Large intestine (tissue), 12 donors: ENCODE measurements at places on chromosomes 12 and 14. TPM values are rescaled to one million over a fixed set of nuclear protein-coding genes. Genes with fewer than 3 reads are reported as not detected.

The CELA1 gene
- not detected for polyA plus RNA-seq

The HNF1A gene
- 55.5 TPM for polyA plus RNA-seq

The TMTC2 gene
- 12.1 TPM for polyA plus RNA-seq

The RNASE4 gene
- 37.1 TPM for polyA plus RNA-seq

The CLEC14A gene
- polyA plus RNA-seq: 5.9 TPM

The CFAP54 gene
- polyA plus RNA-seq: 0.46 TPM

The FSCB gene
- polyA plus RNA-seq: not detected

The SERPINA1 gene
- 1,712 TPM for polyA plus RNA-seq

The LYZ gene
- polyA plus RNA-seq: 128 TPM

The GPR65 gene
- 1.2 TPM for polyA plus RNA-seq

GRCh38 chr14:23068789-23069412 lies 11.6 kb upstream of the CDH24 start:
- DNase-seq: peak; percentile 86
- no peak overlapping the region for H3K27ac ChIP-seq
- H3K4me1 ChIP-seq: peaks cover 30% of the 10 kb centered on the region
- H3K4me3 ChIP-seq: no peak overlapping the region
- H3K36me3 ChIP-seq: peaks cover 71% of the 10 kb centered on the region
- H3K27me3 ChIP-seq: no peaks in the 10 kb centered on the region

GRCh38 chr14:76337635-76338545 lies 38.0 kb upstream of the ESRRB start:
- H3K27me3 ChIP-seq: peaks cover 39% of the 10 kb centered on the region
- H3K4me1 ChIP-seq: no peaks in the 10 kb centered on the region
- H3K27ac ChIP-seq: no peak overlapping the region
- no peaks in the 10 kb centered on the region for H3K36me3 ChIP-seq
- H3K4me3 ChIP-seq: no peak overlapping the region

DNA sequence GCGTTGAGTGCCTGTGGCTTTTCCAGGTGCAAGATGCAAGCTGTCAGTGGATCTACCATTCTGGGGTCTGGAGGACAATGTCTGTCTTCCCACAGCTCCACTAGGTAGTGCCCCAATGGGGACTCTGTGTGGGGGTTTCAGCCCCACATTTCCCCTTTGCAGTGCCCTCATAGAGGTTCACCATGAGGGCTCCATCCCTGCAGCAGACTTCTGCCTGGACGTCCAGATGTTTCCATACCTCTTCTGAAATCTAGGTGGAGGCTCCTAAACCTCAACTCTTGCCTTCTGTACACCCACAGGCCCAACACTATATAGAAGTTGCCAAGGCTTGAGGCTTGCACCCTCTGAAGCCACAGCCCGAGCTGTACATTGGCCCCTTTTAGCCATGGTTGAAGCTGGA lies 52.9 kb downstream of the PRKCH start:
- no peaks in the 10 kb centered on the region for H3K36me3 ChIP-seq
- DNase-seq: no peak
- no peaks in the 10 kb centered on the region for H3K27me3 ChIP-seq
- no peaks in the 10 kb centered on the region for H3K4me1 ChIP-seq
- no peak overlapping the region for H3K4me3 ChIP-seq

DNA sequence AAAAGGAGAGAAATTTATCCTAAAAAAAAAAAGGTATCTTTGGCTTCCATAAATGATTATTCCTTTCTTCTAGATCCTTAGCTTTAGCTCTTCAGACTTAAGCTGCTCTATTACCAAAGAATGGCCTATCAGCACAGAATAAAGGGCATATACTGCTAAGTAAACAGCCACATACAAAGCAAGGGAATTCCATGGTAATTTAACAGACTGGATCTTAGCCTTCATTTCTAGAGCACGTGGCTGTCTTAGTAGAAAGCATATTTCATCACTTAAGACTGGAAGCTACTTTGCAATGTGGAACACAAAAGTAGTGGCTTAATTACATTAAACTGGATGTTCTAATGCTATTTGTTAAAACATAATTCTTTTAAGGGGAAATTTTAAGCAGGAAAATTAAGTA lies 23.1 kb downstream of the TMED10 start:
- DNase-seq: peak; percentile 59
- H3K4me1 ChIP-seq: no peaks in the 10 kb centered on the region
- no peaks in the 10 kb centered on the region for H3K27me3 ChIP-seq
- no peak overlapping the region for H3K27ac ChIP-seq
- no peak overlapping the region for H3K4me3 ChIP-seq

DNA sequence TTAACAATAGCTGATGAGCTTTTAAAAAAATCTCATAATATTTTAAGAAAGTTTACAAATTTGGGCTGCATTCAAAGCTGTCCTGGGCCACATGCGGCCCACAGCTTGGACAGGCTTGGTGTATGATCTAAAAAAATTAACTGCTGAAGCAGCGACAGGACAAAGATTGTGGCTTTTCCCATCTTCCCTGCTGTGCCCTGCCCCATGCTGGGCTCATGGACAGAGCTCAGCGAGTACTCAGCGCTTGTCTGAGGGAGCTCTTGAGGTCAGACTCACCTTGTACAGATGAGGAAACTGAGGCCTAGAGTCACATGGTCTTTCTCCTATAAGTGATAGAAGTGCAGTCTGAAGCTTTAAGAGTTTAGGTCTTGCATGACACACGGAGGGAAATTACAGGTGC lies 15.0 kb downstream of the EVL start:
- H3K27me3 ChIP-seq: no peaks in the 10 kb centered on the region
- H3K27ac ChIP-seq: no peak overlapping the region
- no peaks in the 10 kb centered on the region for H3K4me1 ChIP-seq
- H3K4me3 ChIP-seq: no peak overlapping the region

GRCh38 chr14:103767336-103767894 lies 51.8 kb downstream of the ZFYVE21 start:
- H3K36me3 ChIP-seq: peaks cover 8% of the 10 kb centered on the region
- no peak overlapping the region for H3K27ac ChIP-seq
- no peak for DNase-seq
- H3K4me1 ChIP-seq: no peaks in the 10 kb centered on the region
- H3K4me3 ChIP-seq: no peak overlapping the region

GRCh38 chr14:85445151-85445795 lies 84.7 kb upstream of the FLRT2 start:
- DNase-seq: no peak
- no peaks in the 10 kb centered on the region for H3K4me1 ChIP-seq
- H3K4me3 ChIP-seq: no peak overlapping the region
- no peaks in the 10 kb centered on the region for H3K36me3 ChIP-seq
- no peak overlapping the region for H3K27ac ChIP-seq
- no peaks in the 10 kb centered on the region for H3K27me3 ChIP-seq

- no peaks in the 10 kb centered on the region for H3K27me3 ChIP-seq
- H3K36me3 ChIP-seq: peaks cover 16% of the 10 kb centered on the region
- no peak overlapping the region for H3K4me3 ChIP-seq
- no peaks in the 10 kb centered on the region for H3K4me1 ChIP-seq
- no peak for DNase-seq
Observed at GRCh38 chr12:111858778-111859177, 16.8 kb downstream of the MAPKAPK5 start.

GRCh38 chr12:118611295-118611694 lies 234.9 kb downstream of the SUDS3 start:
- no peaks in the 10 kb centered on the region for H3K4me1 ChIP-seq
- DNase-seq: no peak
- H3K27me3 ChIP-seq: no peaks in the 10 kb centered on the region
- H3K36me3 ChIP-seq: no peaks in the 10 kb centered on the region

- DNase-seq: no peak
- H3K4me1 ChIP-seq: no peaks in the 10 kb centered on the region
- H3K4me3 ChIP-seq: no peak overlapping the region
- H3K27ac ChIP-seq: no peak overlapping the region
- H3K36me3 ChIP-seq: no peaks in the 10 kb centered on the region
Observed at GRCh38 chr14:40365305-40365704, 933.1 kb upstream of the FBXO33 start.

GRCh38 chr12:14810953-14811483 lies 3.0 kb downstream of the SMCO3 start:
- H3K36me3 ChIP-seq: no peaks in the 10 kb centered on the region
- no peaks in the 10 kb centered on the region for H3K27me3 ChIP-seq
- H3K27ac ChIP-seq: no peak overlapping the region
- DNase-seq: no peak

- no peak overlapping the region for H3K4me3 ChIP-seq
- no peak overlapping the region for H3K27ac ChIP-seq
- H3K27me3 ChIP-seq: peaks cover 6% of the 10 kb centered on the region
- no peak for DNase-seq
Observed at GRCh38 chr12:132163911-132164288, 19.6 kb downstream of the NOC4L start.

DNA sequence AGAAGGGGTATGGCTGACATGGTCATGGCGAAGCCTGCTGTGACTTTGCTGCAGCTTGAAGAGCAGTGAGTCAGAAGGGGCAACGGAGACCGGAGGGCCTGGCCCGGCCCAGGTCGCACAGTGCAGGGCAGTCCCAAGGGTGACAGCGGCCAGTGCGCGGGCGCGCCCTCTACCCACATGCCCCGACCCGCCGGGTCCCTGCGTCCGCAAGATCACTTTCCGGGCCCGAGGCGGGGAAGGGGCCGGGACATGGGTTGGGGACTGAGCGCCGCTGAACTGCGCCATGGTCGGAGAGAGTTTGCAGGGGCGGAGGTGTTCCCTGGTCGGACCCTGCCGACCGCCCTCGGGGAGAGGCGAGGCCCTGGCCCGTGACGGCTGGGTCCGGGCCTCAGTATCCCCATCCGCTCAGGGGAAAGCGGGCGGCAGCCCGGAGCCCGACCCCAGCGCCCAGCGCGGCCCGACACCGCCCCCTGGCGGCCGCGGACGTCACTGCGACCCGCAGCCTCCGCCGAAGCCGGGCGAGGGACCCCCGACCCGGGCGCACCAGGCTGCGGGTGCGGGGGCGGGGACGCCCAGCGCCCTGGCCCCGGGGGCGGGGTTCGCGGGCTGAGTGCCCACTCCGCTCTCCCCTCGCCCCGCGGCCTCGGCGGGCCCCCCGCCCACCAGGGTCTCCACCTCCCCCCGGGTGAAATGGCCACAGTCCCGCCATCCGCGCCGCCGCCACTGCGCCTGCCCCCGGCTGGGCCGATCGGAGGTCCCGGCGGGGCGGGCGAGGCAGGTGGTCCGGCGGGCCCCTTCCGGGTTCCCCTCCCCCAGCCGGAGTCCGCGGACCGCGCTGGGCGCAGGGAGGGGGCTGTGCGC lies 7.2 kb upstream of the ANKRD9 start:
- peak overlapping the region; percentile 36 for H3K27ac ChIP-seq
- no peaks in the 10 kb centered on the region for H3K27me3 ChIP-seq
- peak; percentile 68 for DNase-seq
- no peaks in the 10 kb centered on the region for H3K36me3 ChIP-seq
- H3K4me3 ChIP-seq: peak overlapping the region; percentile 75

GRCh38 chr12:53217051-53217930 lies 10.2 kb upstream of the ITGB7 start:
- peaks cover 23% of the 10 kb centered on the region for H3K36me3 ChIP-seq
- H3K27me3 ChIP-seq: no peaks in the 10 kb centered on the region
- H3K4me3 ChIP-seq: no peak overlapping the region
- no peak for DNase-seq

DNA sequence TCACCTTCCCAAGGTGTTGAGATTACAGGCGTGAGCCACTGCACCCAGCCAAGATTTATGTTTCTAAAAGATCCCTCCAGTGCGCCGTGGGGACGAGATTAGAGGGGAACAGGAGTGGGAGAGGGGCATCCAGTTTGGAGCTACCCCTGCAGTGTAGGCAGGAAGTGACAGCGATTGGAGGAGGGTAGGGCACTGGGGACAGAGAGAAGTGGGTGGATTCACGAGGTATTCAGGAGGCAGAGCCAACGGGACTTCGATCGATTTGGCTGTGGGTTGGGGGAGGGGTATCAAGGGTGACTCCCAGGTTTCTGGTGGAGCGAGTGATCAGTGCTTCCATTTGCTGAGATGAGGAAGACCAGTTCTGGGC lies 82.1 kb downstream of the CCDC92 start:
- H3K4me1 ChIP-seq: no peaks in the 10 kb centered on the region
- DNase-seq: no peak
- no peak overlapping the region for H3K4me3 ChIP-seq
- peaks cover 11% of the 10 kb centered on the region for H3K27me3 ChIP-seq
- H3K27ac ChIP-seq: no peak overlapping the region

DNA sequence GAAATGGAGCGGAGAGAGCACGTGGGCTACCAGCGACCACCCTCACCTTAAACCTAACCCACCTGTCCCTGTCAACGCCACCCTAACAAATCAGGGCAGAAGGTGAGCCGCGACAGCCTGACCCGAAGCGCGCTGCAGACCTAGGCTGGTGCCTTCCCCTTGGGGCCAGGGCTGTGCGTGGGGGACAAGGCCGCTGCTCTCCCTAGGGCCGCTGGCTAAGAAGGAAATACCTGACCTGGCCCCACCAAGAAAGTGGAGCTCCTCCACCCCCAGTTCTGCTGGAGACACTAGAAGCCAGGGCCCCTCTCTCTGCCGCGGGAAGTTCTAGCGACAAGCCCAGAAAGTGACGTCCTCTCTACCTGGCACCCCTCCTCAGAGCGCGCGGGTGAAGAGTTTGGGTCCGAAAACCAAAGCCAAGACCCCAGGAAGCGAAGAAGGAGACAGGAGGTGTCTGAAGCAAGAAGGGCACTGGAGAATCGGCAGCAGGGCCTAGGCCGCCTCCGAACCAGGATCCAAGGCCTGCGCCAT lies 7.5 kb downstream of the SIX1 start:
- no peak overlapping the region for H3K27ac ChIP-seq
- H3K4me3 ChIP-seq: no peak overlapping the region
- no peaks in the 10 kb centered on the region for H3K4me1 ChIP-seq
- DNase-seq: no peak
